ENCODE measurements at places on chromosomes 7 and 10. TPM values are rescaled to one million over a fixed set of nuclear protein-coding genes. Genes with fewer than 3 reads are reported as not detected.

SLC13A4 gene
- not detected for total RNA-seq

TWIST1 gene
- 2.4 TPM for total RNA-seq

COL26A1 gene
- total RNA-seq, result not detected

TPST1 gene
- total RNA-seq, result 11.4 TPM

MRPS16 gene
- 126 TPM for total RNA-seq

CALY gene
- not detected for total RNA-seq

GPER1 gene
- 0.26 TPM for total RNA-seq

ZDHHC4 gene
- 80.7 TPM for total RNA-seq

CALML5 gene
- total RNA-seq, result not detected

CEP55 gene
- total RNA-seq, result 52.2 TPM

SUMF2 gene
- total RNA-seq, result 255 TPM

GHRHR gene
- not detected for total RNA-seq

NPSR1 gene
- total RNA-seq, result not detected

ZNF467 gene
- 0.54 TPM for total RNA-seq

Measured in Calu3 (cell line).